ENCODE measurements at places on chromosomes 5 and 9.

DNA sequence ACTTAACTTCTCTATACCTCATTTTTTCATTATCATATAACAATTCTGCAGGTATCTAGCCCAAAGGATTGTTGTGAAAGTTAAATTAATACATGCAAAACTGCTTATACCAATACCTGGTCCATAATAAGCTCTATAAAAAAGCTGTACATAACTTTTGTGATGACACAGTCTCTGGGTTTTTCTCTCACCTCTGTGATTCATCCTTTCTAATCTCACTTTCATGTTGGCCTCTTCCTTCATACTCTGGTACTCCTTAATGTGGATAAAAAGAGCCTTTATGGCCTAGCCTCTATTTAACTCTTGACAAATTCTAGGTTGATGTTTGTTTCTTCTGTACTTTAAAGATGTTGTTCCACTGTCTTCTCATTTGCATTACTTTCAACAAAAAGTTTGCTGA lies 162.9 kb upstream of the ACOT12 start:
- DNase-seq, result no peak

- no peak for DNase-seq
Observed at GRCh38 chr9:133786371-133786753, 48.2 kb upstream of the SARDH start.

- no peak for DNase-seq
Observed at GRCh38 chr9:129171993-129172751, 5.9 kb downstream of the IER5L start.

DNA sequence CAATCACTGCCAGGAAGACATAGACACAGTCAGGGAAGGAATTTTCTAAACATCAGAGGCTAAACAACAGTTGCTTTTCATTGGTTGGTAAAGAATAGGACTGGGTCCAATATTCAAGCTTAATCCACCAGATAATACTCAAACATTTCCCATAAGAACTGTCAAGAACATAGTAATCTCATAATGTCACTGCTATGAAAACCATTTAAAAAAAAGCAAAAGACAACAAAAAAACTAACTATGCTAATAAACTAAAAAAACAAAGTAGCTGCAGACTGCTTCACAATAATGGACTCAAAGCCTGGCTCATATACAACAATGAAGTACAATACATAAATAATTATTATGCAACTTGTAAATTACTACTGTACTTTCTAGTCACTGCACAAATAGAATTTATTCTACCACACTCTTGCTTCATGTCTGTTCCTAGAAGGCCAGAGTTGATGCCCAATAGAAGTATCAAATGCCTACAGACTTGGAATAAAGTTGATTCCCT lies 148.7 kb downstream of the MLLT3 start:
- DNase-seq, result no peak

DNA sequence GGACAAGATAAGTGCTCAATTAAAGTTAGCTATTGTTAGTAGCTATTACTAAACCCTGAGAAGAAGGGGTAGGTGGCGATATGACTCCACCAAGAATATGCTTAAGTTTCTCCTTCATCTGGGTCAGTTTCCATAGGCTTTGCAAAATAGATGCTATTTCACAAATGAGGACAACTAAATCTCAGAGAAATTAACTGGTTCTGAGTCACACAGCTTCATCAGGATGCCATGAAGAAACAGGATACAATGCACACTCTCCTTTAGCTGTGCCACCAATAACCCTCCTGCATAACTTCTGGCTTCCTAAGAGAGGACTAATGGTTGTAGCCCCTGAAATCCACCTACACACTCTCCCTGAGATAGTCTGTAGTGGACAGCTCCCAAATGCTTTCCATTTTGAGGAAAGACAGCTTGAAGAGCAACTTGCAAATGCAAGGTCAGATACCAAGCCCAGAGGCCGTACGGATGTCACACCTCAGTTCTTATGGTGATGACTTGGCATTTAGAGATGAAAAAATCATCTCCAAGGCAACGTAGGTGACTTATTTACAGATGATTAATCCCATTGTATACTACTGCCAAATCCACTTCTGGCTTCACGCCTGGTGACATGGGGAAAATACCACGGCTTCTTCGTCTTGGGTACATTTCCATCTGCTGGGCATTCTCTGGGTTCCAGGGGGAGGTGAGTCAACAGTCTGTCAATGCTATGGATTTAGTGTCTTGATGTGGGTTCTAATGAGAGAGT lies 251.4 kb upstream of the IL12B start:
- no peak for DNase-seq

DNA sequence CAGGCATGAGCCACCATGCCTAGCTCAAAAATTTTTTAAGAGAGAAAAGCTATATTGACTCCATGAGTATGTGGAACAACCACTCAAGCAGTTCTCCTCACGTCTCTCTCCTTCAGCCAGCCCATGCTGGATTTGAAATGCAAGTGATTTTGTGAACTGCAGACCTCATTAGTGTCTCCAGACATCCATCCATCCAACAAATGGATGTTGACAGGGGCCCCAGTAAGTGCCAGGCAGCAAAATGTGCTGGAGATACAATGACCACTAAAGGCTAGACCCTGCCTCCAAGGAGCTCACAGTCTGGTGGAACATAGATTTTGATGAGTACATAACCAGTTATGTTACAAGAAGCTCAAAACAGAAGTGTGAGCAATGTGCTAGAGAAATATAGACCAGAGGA lies 37.1 kb upstream of the PPARGC1B start:
- DNase-seq, result no peak

DNA sequence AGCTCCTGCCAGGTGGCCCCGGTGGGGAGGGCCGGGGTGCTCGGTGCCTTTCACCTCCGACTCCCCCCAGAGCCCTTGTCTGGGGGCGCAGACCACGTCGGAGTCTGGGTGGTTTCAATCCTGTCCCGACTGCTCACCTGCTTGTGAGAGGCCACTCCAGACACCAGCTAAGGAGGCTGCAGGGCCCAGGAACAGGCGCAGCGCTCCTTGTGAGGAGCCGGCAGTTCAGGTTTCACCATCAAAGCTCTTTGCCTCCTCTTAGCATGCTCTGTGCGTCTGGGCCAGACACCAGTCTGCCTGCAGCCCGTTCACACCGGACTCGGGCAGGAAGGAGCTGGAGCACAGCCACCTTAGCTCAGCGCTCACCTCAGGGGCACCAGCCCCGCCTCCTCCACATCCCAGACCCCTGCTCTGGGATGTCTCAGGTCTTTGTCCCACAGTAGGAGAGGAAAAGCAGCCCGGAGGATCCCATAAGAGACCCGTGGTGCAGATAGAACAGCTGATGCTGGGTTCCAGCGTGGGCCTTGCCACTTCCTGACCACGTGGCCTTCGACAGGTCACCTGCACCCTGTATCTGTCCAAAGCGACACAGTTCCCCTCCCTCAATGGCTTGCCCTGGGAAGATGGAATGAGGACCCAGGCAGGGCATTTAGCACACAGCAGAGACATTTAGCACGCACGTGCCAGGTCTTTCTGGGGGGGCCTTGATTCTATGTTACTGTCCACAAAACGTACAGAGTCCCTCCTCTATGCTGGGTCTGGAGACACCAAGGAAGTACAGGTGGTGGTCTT lies 106.2 kb upstream of the LMX1B start:
- DNase-seq, result no peak

- no peak for DNase-seq
Observed at GRCh38 chr9:123772967-123773366, 157.0 kb downstream of the DENND1A start.

DNA sequence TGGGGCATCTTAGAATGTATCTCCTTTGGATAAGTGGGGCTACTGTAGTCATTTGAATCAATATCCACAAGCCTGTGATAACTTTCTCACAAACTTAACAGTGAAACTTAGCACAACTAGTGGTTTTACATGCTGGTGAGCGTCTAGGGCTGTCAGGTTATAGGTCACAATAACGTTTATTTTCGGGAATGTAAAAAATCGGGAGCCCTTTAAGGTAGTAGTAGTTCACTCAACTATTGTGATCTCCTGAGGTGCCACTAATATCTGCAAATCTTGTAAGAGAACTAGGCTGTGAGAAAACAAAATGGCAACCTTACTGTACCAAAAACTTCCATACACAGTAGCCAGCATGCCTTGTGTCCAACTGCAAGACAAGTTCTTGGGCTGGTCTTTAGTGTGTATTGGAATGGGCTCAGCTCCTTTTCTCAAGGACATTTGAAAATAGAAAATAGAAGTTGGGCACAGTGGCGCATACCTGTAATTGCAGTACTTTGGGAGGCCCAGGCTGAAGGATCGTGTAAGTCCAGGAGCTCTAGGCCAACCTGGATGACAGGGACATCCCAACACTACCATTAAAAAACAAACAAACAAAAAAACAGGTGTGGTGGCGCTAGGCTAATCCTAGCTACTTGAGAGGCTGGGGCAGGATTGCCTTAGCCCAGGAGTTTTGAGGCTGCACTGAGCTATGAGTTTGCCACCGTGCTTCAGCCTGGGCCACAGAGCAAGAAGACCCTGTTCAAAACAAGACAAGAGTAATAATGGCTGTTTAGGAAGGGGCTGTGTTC lies 5.2 kb upstream of the PKN3 start:
- DNase-seq, result no peak

- no peak for DNase-seq
Observed at GRCh38 chr5:67510204-67510603, 313.6 kb upstream of the CD180 start.

GRCh38 chr5:135489466-135490244 lies 37.5 kb upstream of the TIFAB start:
- no peak for DNase-seq

DNA sequence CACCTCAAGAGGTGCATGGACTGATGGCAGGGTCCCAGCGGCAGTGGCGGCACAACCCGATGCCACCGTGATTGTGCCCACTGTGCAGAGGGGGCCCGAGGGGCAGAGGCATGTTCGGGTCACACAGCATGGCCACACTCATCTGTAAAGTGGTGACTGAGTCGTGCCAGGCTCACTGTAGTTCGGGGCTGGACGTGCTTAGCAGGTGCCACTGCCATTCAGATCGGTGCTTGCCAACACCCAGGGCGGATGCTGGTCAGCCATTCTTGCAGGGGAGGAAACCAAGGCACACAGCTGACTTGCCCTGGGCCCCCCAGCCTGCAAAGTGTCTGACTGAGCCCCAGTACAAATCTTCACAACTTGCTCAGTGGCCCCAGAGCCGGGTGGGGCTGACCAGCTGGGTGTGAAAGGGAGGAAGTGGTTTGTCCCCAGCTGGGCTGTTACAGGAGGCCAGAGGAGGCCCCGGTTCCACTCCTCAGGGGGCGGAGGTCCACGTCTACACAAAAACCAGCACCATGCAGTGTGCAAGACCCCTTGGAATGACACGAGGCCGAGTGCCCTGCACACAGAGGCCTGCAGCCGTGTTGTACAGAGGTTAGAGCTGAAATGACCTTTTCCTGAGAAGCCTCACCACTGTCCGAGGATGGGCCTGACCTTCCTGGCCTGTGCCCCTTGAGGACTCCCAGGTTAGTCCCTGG lies 17.9 kb downstream of the FGD3 start:
- no peak for DNase-seq

DNA sequence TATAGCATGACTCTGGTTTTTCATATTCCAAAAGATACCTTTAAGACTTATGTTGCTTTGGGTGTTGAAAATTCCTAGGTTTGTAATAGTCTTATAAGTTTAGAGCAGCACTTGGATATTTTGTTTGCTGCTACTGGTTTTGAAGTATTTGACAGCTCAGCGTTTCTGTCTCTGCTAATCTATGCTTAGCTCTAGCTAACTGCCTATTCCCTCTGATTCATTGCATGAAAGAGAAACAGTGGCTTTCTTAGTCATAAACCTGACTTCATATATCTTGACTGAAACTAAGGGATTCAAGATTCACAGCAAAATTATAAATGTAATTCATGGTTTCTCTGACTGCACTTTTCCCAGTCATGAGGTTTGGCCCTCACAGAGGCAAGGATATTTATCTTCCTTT lies 35.6 kb upstream of the ANXA1 start:
- no peak for DNase-seq

DNA sequence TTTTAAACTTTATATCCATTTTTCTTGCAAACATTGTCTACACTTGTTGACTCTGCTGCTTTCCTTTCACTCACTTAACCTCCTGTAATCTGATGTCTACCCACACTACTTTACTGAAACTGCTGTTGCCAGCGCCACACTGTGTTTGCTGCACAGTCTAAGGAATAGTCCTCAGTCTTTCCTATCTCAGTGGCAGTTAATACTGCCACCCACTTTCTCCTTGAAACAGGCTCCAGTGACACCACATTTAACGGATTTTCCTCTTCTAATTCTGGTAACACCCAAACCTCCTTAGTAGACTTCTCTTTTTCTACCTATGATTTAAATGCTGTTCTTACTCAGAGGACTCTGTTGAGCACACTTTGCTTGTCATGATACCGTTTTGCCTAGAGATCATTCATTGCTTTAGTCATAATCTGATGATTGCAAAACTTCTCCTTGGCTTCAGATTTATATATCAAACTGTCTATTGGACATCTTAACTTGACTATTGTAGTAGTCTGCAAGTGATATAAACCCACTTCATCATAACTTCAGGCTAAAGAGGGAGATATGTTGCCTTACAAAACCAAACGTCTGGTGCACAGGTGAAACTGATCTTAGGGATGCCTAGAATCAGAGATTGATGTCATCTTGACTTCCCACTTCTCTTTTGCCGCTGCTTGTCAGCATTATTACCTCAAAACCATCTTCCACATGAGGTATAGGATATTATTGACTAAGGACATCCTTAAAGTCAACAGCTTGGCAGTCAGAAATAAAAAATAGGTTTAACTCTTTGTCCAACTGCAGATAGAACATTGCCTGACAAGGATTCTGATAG lies 94.1 kb downstream of the CDC42SE2 start:
- DNase-seq, result no peak

DNA sequence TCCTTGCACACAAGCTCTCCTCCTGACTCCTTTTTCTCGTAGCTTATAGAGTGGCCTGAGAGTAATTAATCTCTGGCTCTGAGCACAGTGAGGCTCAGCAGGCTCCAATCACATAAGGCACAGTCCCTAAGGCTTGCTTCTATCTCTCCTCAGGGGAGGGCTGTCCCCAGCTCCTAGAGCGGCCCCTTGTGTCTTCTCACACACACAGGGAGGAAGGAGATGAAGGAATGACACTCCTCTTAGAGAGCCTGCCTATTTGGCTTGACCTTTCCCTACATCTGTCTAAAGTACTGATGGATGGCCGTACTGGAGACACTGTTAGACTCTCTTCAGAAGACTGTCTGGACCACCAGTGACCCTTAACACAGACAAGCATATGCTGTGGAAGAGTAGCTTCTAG lies 12.9 kb downstream of the TAS2R1 start:
- DNase-seq, result no peak

DNA sequence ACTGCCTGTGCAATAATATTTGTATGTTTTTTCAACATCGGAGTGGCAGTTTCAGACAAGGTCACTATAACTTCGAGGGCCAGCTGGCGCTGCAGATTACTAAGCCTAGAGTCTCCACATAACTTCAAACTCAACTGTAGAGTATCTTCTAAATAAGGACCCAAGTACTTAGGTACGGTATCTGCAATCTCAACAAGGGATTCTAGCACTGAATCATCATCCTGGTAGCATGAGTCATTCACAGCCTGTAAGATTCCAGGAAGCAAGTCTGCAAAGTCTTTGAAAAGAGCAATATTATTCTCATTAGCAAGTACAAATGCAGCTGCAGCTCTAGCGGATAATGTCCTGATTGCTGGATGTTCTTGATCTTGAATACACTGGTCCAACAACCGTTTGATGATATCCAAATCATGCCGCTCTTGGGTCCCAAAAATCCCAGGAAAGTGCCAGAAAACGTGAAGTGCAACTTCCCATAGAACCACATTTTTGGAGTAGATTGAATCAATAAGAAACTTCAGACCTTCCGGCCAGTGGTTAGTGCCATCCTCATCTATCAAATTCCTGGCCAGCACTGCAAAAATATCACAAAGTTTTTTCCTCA lies 654 bp downstream of the RANBP6 start:
- no peak for DNase-seq

GRCh38 chr9:70402213-70402612 lies 12.2 kb downstream of the KLF9 start:
- no peak for DNase-seq

GRCh38 chr5:36722900-36723299 lies 116.5 kb downstream of the SLC1A3 start:
- DNase-seq, result no peak

Measured in stimulated activated CD8-positive, alpha-beta memory T cell treated with anti-CD3 and anti-CD28 coated beads, Interleukin-15, amount 100 ng/mL, for 24 hours (primary cell).